ENCODE measurements at places on chromosomes 1 and 21.

DNA sequence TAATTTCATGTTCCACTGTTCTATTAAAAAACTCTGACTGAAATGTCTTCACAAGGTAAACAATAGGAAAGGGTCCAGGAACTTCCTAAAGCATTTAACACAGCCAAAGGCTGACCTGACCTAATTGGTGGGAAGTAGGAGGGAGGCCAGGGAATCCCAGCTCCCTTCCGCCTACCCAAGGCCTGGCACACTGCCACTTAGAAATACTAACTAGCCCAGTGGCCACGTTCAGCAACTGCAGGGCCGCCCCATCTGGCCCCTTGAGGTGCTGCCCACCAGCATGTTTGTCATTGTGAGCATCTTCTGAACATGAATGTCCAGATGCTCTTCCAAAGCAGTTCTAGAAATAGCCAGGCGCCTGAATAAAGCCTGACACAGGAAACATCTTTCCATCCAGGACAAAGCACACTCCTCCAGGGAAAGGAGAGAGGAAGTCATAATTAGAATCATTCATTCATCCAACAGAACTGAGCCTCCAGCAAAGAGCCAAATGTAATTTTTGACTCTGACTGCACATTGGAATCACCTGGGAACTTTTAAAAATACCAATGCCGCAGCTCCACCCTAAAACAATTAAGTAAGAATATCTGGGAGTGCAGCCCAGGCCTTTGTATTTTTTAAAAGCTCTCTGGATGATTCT, 44.6 kb upstream of the BCL9 start:
- DNase-seq = no peak

- no peak for DNase-seq
Measured at GRCh38 chr1:154751690-154752089, 118.4 kb downstream of the KCNN3 start.

GRCh38 chr1:53062708-53063591, 937 bp downstream of the PODN start:
- no peak for DNase-seq

DNA sequence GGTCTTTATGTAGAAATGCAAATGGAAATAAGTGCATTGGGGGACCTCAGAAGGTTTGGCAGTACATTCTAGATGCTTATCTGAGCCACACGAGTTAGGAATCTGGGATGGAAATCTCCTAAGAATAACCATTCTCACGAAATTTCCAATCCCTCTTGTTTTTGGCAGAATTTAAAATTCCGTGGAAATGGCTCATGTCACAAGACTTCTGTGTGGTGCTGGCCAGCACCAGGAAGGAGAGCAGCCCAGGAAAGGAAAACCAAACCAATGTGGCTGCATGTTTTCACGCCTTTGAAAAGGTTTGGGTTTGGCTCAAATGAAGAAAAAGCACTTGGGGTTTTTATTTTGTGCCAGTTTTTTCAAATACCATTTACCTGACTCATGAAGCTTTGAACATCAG, 80.1 kb upstream of the KCNK2 start:
- no peak for DNase-seq

DNA sequence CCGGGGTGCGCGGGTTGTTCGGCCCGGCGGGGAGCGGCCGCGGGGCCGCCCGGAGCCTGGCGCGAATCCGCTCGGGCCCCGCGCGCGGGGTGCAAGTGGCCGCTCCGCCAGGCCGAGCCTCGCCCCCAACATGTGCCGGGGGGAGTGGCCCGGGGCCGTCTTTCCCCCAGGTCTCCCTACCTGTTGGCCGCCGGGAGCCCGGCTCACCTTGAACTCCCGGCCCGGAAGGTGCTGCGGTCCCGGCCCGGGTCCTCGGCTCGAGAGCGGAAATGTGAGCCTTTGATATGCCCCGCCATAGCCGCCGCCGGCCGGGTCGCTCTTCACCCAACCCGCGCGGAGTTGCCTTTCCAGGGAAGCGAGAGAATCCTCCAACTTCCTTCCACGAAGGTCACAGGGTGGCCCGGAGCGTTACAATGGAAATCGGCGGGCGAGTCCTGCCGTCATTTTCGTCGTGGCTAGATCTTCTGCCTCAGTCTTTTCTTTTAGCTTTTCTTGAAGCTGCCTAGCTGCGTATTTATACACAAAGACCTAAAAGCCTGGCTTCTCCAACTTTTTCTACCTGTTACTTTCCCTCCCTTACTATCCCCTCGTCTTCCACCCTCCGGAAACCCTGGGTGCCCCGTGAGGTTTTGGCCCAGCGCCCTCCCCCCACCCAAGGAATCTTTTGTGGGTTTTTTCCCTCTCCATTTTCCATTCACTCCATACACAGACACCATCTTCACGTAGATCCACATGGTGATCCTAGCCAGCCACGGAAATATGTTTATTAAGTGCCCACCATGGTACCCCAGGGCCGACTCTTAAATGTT, 867 bp downstream of the PTGFRN start:
- peak; percentile 39 for DNase-seq

DNA sequence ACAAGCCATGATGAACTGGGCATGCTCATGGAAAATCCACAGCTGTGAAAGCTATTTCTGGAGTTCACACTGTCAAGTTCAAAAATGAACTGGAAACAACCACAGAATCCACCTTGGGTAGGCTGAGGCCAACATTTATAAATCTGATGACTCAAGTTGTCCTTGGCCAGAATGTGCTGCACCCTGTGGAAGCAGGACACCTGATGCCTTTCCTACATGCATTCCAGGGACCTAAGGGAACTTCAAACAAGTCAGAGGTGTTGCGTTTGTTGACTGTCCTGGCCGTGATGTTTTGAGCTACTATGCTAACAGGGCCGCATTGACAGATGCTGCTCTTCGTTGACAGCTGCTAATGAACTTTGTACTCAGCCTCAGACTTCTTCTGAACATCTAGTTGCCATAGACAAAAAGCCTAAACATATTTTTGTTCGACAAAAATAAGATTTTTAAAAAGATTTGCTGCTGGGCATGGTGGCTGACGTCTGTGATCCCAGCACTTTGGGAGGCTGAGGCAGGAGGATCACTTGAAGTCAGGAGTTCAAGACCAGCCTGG, 127.9 kb upstream of the SLC45A1 start:
- no peak for DNase-seq

- no peak for DNase-seq
Measured at GRCh38 chr1:115746021-115746690, 22.4 kb downstream of the CASQ2 start.

- no peak for DNase-seq
Measured at GRCh38 chr1:161111527-161111926, 6.3 kb downstream of the PFDN2 start.

DNA sequence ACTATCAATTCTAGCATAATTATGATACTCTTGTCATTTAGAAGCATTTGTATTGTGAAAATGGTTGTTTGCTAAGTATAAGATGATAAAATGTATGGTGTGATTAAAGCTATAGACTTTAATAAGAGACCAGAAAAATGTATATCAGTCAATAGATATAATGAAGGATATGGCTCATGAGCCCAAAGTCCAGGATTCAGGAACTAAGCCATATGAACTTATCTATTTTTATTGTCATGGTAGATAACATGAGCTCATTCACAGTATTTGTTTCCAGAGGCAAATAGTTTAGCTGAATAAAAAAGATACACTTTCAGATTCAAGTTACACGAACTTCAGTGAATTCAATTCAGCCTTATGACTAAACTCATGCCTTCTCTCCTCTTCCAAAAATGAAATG, 32.7 kb downstream of the PRDX6 start:
- no peak for DNase-seq

DNA sequence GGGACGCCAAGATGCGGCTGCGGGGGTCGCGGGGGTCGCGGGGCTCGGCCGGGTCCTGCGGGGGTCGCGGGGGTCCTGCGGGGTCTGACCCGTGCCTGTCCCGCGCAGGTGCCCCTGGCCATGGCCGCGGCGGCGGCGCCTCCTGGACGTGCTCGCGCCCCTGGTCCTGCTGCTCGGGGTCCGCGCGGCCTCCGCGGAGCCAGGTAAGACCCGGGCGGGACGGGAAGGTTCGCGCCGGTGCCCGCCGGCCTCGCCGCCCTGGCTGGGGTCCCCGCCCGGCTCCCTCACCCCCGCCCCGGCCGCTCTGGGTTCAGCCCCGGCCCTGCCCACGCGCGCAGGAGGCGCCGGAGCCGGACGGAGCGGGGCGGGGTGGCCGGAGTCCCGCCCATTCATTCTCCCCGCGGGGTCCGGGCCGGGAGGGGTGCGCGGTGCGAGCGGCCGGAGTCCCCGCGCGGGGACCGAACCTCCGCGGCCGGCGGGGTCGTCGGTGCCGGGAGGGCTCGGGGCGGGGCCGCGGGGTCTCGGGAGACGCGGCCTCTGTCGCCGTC, 380 bp downstream of the COL18A1 start:
- no peak for DNase-seq

GRCh38 chr1:234381699-234382555, 8.7 kb downstream of the COA6 start:
- DNase-seq = no peak

DNA sequence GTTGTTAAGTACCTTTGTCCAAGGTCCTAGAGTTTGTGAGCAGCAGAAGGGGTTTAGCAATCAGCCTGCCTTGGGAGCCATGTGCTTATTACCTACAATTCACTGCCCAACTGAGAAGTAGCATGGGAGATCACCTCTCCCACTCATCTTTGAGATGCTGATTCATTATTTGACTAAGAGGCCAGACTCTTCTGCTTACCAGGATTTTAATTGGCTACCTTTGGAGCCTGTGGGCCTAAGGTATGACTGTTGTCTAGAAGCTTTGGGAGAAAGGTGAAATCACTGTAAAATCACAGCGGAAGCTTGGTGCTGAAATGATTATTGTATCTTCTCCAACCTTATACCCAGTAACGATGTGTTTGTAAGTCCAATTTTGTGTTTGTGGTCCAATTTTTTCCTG, 213.4 kb downstream of the ST6GALNAC3 start:
- no peak for DNase-seq

DNA sequence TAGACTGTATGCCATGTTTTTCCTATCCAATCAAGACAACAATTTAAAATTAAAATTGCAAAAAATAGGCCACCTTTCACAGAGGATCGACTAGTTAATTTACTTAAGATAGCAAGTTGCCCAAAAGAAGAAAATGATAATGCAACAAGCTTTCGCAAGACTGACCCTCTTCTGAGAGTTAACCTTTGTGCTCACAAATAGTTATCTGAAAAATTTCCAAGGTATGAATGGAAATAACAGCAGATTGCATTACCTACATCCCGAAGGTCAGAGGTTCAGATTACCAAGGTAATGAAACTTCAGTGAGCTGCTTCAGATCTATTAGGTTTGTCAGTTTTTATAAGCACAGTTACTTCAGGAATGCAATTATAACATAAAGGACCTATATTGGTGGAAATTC, 298.0 kb downstream of the KCTD3 start:
- DNase-seq = no peak

DNA sequence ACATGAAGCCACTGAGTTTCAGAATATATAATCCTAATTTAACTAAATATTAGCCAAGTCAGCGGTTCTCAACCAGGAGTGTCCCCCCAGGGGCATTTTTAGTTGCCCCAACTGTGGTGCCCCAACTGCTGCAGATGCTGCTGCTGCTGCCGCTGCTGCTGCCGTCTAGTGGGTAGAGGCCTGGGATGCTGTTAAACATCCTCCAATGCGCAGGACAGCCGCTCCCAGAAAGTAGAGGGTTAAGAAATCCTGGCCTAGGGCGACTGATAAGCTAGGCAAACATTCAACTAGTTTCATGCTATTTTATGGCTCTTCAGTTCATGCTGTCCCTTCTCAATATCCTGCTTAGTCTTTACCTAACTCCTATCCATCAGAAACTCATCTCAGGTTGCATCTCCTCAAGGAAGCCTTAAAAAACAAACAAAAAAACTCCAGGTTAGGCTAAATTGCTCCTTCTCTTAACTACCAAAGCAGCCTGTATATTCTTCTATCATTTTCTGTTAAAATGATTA, 9.9 kb upstream of the DCAF6 start:
- no peak for DNase-seq

- no peak for DNase-seq
Measured at GRCh38 chr1:233945979-233946378, 41.5 kb downstream of the SLC35F3 start.

GRCh38 chr1:40244138-40244744, 3.5 kb upstream of the TMCO2 start:
- DNase-seq = no peak

DNA sequence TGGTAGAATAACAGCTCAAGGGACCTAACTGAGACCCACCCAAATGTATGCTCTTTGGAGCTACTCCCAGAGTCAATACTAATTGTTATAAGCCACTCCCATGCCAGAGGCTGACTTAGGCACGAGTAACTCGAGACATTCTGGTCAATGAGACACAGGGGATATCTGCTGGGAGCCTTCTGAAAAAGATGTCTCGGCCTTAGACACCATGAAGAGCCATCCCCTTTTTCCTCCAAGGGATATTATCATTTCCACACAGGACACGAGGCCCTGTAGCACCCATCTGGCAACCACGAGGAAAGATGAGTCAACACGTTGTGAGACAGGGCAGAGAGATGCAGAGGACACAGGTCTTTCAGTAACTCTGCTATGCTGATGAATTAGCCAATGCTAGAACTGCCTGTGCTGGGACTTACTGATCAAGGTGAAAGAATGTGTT, 30.7 kb downstream of the ITPKB start:
- DNase-seq = no peak

DNA sequence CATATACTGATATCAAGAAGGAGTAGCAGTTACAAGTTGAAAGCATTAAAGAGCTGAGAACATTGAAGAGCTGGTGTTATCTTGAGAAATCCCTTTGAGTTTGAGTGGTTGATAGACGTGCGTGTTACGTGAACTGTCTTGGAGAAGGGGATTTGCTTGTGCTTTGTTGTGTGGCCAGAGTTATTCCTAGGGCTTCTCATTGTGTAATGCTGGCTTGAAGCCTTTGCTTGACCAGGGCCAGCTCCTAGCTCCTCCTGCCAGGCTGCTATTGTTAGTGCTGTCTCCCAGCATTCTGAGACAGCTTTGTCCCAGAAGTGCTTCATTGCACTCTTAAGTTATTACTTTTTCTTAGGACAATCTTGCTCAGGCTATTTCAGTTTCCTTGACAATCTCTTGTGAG, 116.2 kb upstream of the KCNK2 start:
- no peak for DNase-seq

GRCh38 chr1:68046885-68047658, 3.4 kb downstream of the DIRAS3 start:
- no peak for DNase-seq

GRCh38 chr1:119139857-119140176, 636 bp downstream of the WARS2 start:
- no peak for DNase-seq

DNA sequence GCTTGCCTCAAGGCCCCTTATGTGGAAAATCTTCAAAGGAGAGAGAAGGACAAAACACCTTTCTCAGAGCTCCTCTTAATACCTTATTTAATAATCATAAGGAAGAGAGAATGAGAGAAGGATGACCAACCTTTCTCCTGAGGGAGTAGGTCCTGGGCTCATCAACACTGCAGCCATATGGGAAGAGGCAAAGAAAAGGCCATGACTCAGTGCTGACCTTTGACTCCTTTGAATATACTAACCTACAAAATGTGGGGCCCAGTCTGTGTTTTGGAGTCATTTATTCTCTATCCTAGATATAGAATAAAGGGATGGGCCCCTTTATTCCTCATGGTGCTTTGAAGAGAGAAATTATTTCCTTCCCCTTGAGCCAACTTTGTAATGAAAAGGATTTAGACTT, 38.3 kb downstream of the CAMSAP2 start:
- DNase-seq = no peak

GRCh38 chr1:57464756-57465155, 40.9 kb upstream of the DAB1 start:
- no peak for DNase-seq

Measured in stimulated activated CD4-positive, alpha-beta T cell treated with anti-CD3 and anti-CD28 coated beads, TNF-alpha, amount 100 ng/mL, for 1 hour (primary cell).